ENCODE measurements at places on chromosomes 11 and 22. TPM values are rescaled to one million over a fixed set of nuclear protein-coding genes. Genes with fewer than 3 reads are reported as not detected.

- H3K36me3 ChIP-seq, result peaks cover 72% of the 10 kb centered on the region
- H3K4me1 ChIP-seq, result peaks cover 57% of the 10 kb centered on the region
- no peaks in the 10 kb centered on the region for H3K27me3 ChIP-seq
- DNase-seq, result no peak
- no peak overlapping the region for H3K27ac ChIP-seq
Measured at GRCh38 chr22:41836551-41836950, 3.6 kb downstream of the SREBF2 start.

DNA sequence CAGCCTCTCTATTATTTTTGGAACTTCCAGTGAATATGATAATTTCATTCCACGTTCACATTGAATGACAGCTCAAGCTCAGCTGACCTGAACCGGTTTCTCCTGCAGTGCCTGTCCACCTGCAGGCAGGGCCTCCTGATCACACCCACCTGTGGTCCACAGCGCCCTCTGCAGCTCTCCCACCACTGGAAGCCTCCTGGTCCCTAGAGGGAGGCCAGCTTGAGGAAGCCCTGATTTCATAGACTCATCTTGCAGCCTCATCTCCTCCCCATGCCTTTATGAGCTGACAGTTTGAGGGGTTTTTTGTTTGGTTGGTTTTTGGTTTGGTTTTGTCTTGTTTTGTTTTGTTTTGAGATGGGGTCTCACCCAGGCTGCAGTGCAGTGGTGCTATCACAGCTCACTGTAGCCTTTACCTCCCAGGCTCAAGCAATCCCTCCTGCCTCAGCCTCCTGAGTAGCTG is 29.9 kb upstream of the MALAT1 start:
- no peak overlapping the region for H3K4me3 ChIP-seq
- H3K27ac ChIP-seq, result peak overlapping the region; percentile 74
- no peaks in the 10 kb centered on the region for H3K27me3 ChIP-seq

DNA sequence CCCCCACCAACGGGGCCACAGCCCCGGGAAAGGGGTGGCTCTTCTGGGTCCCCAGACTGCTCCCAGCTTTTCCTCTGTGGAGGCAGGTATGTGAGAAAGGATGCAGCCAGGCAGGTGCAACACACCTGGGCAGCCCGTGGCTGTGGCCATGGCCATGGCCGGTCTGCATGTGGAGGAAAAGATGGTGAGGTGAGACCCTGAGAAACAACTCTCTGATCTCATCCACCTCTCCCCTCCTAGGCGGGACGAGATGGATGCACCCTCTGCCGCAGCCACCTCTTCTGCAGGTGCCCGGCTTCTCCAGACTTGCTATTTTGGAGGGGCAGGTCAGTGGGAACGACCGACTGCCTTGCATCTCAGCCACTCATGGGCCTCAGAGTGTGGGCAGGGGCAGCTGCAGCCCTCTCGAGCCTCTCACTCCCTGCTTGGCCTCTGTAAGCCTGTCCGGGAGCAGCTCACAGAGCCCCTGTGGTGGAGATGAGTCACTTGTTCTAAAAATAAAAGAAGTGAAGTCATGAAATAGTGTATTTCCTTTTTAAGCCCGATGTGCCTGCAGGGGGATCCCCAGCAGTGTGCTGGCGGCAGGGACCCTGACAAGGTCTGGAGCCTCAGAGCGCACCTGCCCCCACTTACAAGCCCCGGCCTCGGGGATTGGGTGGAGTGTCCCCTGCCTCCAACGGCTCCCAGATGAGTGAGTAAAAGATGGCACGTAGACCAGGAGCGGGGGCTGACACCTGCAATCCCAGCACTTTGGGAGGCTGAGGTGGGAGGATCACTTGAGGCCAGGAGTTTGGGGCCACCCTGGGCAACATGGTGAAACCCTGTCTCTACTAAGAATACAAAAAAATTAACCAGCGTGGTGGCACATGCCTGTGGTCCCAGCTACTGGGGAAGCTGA is 10.7 kb downstream of the SMIM38 start:
- H3K4me3 ChIP-seq, result no peak overlapping the region
- peaks cover 33% of the 10 kb centered on the region for H3K4me1 ChIP-seq
- peak; percentile 68 for DNase-seq

- no peaks in the 10 kb centered on the region for H3K27me3 ChIP-seq
- no peak overlapping the region for H3K4me3 ChIP-seq
- H3K4me1 ChIP-seq, result no peaks in the 10 kb centered on the region
- no peaks in the 10 kb centered on the region for H3K36me3 ChIP-seq
- H3K27ac ChIP-seq, result no peak overlapping the region
Measured at GRCh38 chr22:24068377-24068680, 57.2 kb downstream of the CABIN1 start.

DNA sequence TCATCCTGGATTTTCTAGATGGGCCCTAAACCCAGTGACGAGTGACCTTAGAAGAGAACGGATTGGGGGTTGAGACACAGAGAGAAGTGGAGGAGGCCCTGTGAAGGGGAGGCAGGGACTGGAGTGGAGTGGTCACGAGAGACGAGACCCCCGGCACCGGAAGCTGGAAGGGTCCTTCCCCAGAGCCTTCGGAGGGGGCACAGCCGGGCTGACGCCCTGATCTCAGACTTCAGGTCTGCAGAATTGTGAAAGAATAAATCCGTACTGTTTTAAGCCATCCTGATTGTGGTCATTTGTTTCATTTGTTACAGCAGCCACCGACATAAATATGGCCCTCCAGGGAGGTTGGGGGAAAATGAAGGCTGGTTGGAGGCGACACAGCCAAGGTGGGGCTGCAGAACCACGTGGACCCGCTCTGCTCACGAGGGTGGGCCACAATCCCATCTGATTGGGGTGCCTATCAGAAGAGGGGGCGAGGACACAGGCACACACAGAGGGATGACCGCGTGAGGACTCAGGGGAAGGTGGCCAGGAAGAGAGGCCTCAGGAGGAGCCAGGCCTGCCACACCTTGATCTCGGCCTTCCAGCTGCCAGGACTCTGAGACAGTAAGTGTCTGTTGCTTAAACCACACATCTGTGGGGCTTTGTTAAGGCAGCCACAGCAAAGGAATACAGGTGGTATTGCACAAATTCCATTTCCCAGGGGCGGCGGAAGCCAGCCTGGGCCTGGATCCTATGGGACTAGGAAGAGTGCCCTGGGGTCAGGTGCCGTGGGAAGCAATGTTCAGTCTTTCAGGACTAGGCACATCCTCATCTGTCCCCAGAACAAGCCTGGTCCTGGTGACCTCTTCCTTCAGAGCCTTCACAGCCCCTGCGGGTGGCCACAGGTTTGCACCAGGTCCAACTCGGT is 73.3 kb upstream of the SHANK2 start:
- H3K27ac ChIP-seq, result no peak overlapping the region
- no peak for DNase-seq
- H3K36me3 ChIP-seq, result no peaks in the 10 kb centered on the region
- H3K4me3 ChIP-seq, result no peak overlapping the region
- peaks cover 13% of the 10 kb centered on the region for H3K27me3 ChIP-seq

DNA sequence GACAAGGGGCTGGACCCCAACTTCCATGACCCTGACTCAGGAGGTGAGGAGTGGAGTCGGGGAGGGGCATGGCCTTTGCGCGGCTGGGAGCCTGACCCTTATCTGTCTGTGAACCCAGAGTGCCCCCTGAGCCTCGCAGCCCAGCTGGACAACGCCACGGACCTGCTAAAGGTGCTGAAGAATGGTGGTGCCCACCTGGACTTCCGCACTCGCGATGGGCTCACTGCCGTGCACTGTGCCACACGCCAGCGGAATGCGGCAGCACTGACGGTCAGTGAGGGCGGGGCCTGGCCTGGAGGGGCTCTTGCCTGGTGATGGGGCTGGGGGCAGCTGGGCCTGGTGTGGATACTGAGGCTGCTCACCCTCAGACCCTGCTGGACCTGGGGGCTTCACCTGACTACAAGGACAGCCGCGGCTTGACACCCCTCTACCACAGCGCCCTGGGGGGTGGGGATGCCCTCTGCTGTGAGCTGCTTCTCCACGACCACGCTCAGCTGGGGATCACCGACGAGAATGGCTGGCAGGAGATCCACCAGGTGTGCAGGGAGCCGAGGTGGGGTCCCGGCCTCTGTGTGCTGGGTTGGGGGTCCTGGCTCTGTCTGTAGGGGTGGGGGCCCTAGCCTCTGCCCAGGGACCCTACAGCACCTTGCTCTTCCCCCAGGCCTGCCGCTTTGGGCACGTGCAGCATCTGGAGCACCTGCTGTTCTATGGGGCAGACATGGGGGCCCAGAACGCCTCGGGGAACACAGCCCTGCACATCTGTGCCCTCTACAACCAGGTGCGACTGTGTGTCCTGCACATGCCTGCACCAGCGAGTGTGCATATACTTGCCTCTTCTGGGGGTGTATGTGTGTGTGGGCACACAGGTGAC is 6.3 kb downstream of the SHANK3 start:
- H3K36me3 ChIP-seq, result peaks cover 6% of the 10 kb centered on the region
- peaks cover 12% of the 10 kb centered on the region for H3K4me1 ChIP-seq
- no peak overlapping the region for H3K4me3 ChIP-seq

DNA sequence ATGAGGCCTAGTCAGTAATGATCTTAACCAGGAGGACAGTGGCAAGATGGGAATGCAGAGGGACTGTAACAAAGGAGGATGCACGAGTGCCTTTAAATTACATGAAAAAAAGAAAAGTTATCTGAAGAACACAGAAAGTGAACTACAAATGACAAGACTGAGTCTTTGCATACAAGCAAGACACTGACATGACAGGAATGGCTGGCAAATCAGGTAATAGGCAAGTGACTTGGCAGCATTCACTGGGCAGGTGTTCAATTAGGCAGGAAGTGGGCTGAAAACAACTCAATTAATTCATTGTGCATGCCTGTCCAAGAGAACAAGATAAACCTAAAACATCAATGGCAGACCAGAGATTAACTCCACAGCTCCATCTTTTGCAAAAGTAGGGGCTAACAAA is 24.0 kb downstream of the SMCO4 start:
- H3K36me3 ChIP-seq, result no peaks in the 10 kb centered on the region
- H3K27me3 ChIP-seq, result no peaks in the 10 kb centered on the region
- peaks cover 19% of the 10 kb centered on the region for H3K4me1 ChIP-seq
- DNase-seq, result no peak
- H3K27ac ChIP-seq, result no peak overlapping the region

DNA sequence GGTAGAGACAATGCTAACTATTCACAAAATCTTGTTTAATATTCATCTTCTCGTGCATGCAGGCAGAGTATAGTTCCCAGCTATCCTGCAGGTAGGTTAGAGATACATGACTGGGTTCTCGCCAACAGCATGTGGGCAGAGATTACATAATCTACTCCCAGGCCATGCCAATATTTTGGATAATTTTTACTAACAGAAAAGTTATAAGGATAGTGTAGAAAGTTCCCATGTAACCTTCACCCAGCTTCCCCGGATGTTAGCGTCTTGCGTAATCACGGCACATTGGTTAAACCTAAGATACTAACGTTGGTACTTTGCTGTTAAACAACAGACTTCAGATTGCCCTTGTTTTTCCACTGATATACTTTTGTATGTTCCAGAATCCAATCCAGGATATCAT is 215.5 kb upstream of the LARGE1 start:
- no peak overlapping the region for H3K27ac ChIP-seq
- H3K36me3 ChIP-seq, result no peaks in the 10 kb centered on the region
- no peaks in the 10 kb centered on the region for H3K4me1 ChIP-seq
- H3K27me3 ChIP-seq, result no peaks in the 10 kb centered on the region
- no peak for DNase-seq

DNA sequence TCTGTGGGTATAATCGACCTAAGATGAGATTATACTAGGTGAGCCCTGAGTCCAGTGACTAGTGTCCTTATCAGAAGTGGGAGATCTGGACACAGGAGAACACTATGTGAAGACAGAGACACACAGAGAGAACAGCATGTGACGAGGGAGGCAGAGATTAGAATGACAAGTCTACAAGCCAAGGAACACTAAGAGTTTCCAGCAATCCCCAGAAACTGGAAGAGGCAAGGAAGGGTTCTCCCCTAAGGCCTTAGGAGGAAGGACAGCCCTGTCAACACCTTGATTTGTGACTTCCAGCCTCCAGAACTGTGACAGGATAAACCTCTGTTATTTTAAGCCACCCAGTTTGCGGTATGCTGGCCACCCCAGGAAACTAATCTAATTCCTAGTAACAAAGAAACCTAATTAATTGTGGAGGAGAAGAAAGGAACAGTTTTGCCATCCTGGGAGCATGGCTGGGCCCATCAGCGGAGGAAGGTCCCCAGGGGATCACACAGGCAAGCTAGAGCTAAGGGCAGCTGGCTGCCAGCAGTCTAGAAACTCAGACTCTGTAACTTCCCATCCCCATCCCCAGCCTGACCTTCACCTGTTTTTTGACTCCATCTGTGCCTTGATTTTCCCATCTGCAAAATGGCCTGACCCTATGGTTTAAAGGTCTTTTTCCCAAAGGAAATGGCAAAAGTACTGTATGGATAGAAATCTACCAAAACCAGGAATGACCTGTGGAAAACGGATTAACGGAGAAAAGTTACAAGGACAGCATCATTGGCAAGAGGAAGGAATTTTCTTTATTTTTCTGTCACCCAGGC is 10.3 kb upstream of the THOC5 start:
- H3K27ac ChIP-seq, result no peak overlapping the region
- no peaks in the 10 kb centered on the region for H3K4me1 ChIP-seq
- no peak for DNase-seq
- no peaks in the 10 kb centered on the region for H3K27me3 ChIP-seq

GRCh38 chr22:37498289-37498909 is 12.2 kb upstream of the MFNG start:
- peak; percentile 71 for DNase-seq
- no peak overlapping the region for H3K4me3 ChIP-seq

GRCh38 chr22:20549232-20549841 is 41.9 kb downstream of the MED15 start:
- no peak overlapping the region for H3K4me3 ChIP-seq
- H3K36me3 ChIP-seq, result peaks cover 23% of the 10 kb centered on the region

- peaks cover 14% of the 10 kb centered on the region for H3K4me1 ChIP-seq
- DNase-seq, result no peak
- H3K36me3 ChIP-seq, result no peaks in the 10 kb centered on the region
- H3K27me3 ChIP-seq, result no peaks in the 10 kb centered on the region
Measured at GRCh38 chr22:25077964-25078363, 121.7 kb upstream of the CRYBB3 start.

The OR6X1 gene
- not detected for total RNA-seq

GRCh38 chr11:9783986-9784385 is 120.1 kb downstream of the SWAP70 start:
- no peak for DNase-seq
- H3K4me3 ChIP-seq, result no peak overlapping the region
- no peak overlapping the region for H3K27ac ChIP-seq
- H3K4me1 ChIP-seq, result no peaks in the 10 kb centered on the region
- H3K36me3 ChIP-seq, result peaks cover 18% of the 10 kb centered on the region

GRCh38 chr11:82792319-82792718 is 58.7 kb upstream of the FAM181B start:
- no peak overlapping the region for H3K27ac ChIP-seq
- DNase-seq, result no peak
- H3K27me3 ChIP-seq, result no peaks in the 10 kb centered on the region
- H3K4me1 ChIP-seq, result no peaks in the 10 kb centered on the region

The CCND1 gene
- 433 TPM for total RNA-seq

The SUN2 gene
- total RNA-seq, result 50.7 TPM

The OR52E8 gene
- not detected for total RNA-seq

The TEX12 gene
- not detected for total RNA-seq

GRCh38 chr22:19932367-19933206 is 9.0 kb upstream of the COMT start:
- H3K27me3 ChIP-seq, result no peaks in the 10 kb centered on the region
- H3K36me3 ChIP-seq, result peaks cover 3% of the 10 kb centered on the region
- H3K4me3 ChIP-seq, result no peak overlapping the region
- no peak overlapping the region for H3K27ac ChIP-seq
- no peaks in the 10 kb centered on the region for H3K4me1 ChIP-seq
- no peak for DNase-seq

The FAM180B gene
- not detected for total RNA-seq
